ENCODE measurements at places on chromosomes 4 and X.

GRCh38 chr4:99664716-99665115 lies 7.1 kb upstream of the C4orf54 start:
- no peak for DNase-seq

GRCh38 chr4:168856312-168856711 lies 153.7 kb downstream of the CBR4 start:
- no peak for DNase-seq

GRCh38 chrX:148376342-148376741 lies 124.1 kb upstream of the AFF2 start:
- no peak for DNase-seq

DNA sequence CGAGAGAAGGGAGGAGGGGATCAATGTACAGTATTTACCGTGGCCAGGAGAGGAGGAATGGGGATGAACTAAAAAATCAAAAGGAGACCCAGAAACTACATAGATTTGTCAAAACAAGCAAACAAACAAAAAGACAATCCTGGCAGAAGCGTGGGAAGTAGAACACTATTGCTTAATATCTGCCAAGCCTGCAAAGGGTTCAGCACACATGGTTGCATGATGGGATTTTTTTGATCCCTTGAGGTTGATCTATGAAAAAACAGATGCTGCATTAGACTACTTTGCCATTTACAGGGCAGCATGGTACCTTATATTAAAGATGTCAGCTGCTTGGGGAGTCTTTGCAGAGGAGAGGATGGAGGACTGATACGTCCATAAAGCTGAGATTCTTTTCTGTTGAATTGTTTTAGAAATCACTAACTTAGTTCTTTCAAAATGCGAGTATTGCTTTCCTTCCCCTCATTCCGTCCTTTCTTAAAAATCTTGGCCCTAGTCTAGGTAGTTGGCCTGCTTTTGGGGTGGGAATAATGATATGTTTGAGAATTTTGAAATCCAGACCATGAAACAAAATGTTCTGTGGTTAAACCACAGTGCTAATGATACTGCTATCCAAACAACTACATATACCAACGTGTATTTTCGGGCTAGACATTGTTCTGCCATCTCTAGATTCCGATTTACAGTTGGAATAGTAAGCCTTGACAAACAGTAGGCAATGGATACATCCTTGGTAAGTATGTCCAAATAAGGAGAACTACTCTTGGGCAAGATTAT lies 39.6 kb upstream of the TMEM150C start:
- no peak for DNase-seq

GRCh38 chrX:87583679-87584078 lies 66.1 kb downstream of the KLHL4 start:
- DNase-seq: no peak

Data from activated CD4-positive, alpha-beta T cell treated with anti-CD3 and anti-CD28 coated beads, Interleukin-2, amount 50 U/mL, for 1 hour (primary cell).